ENCODE measurements at places on chromosomes 11 and 22.

- no peaks in the 10 kb centered on the region for H3K4me1 ChIP-seq
- H3K27me3 ChIP-seq = no peaks in the 10 kb centered on the region
- no peak for DNase-seq
- no peak overlapping the region for H3K4me3 ChIP-seq
- H3K27ac ChIP-seq = no peak overlapping the region
- H3K36me3 ChIP-seq = no peaks in the 10 kb centered on the region
Measured at GRCh38 chr11:114610984-114611944, 15.7 kb upstream of the NXPE4 start.

- no peaks in the 10 kb centered on the region for H3K4me1 ChIP-seq
- no peak for DNase-seq
- H3K27me3 ChIP-seq = no peaks in the 10 kb centered on the region
Measured at GRCh38 chr11:94553938-94554337, 10.2 kb downstream of the FUT4 start.

GRCh38 chr22:23846081-23846469 lies 7.3 kb upstream of the DERL3 start:
- DNase-seq = no peak
- peaks cover 3% of the 10 kb centered on the region for H3K4me1 ChIP-seq
- H3K36me3 ChIP-seq = no peaks in the 10 kb centered on the region
- no peak overlapping the region for H3K4me3 ChIP-seq

DNA sequence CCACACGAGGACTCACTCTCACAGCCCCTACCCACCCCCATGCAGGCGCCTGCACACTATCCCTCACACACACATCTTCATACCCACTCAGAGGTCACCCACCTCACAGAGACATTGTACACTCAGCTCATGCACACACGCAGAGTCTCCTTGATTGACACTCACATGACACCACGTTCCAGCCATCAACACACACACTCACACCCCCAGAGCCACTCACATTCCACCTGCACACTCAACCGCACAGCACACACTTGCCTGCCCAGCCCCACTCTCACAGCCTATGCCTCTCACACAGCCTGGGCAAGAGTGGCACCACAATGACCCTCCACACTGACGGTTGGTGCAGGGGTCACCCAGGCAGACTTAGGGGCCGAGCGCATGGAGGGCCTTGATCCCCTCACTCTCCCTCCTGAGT lies 2.2 kb downstream of the SPI1 start:
- DNase-seq = no peak
- no peaks in the 10 kb centered on the region for H3K27me3 ChIP-seq
- H3K36me3 ChIP-seq = no peaks in the 10 kb centered on the region
- no peak overlapping the region for H3K4me3 ChIP-seq

DNA sequence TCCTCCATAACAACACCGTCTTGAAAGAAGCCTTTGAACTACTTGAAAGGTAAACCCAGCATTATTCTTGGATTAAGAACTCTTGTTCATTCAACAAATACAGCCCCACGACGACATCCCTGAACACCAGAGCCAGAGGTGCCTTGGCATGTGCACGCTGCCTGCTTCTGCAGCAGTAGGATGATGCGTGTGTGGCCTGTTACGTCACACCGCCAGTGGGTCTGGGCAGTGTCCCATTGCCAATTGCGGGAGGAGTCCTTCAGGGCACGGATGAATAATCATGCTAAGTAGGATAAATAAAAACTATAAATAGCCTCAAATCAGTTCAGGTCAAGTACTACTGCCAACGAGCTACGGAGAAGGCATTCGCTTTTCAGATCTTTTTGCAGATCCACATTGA lies 380.5 kb downstream of the SHANK2 start:
- no peaks in the 10 kb centered on the region for H3K4me1 ChIP-seq
- H3K4me3 ChIP-seq = no peak overlapping the region
- H3K36me3 ChIP-seq = no peaks in the 10 kb centered on the region
- H3K27me3 ChIP-seq = no peaks in the 10 kb centered on the region

DNA sequence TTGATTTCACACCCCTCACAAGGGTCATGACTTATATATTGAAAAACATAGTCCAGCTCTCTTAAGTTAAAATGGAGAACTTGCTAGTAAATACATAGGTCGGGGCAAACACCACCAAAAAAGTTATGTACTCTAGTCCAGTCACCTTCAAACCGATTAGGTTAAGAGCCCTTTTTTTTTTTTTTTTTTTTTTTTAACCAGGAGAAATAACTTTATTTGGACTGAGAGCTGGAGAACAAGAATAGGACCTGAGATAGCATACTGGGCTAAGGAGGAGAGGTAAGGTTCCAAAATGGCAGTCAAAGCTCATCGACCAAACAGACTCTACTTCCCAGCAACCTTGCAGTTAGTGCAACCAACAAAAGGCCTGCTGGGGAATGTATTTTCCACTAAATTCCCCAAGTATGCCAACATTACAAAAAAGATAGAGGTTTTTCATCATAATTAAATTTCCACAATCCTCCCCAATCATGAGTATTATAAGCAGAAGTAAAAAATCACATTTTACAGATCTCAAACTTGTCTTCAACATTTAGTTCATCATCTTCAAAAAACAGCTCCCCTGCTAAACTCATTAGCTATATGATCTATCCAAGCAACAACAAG lies 3.8 kb downstream of the TMEM41B start:
- no peak for DNase-seq
- H3K27ac ChIP-seq = no peak overlapping the region
- H3K4me3 ChIP-seq = no peak overlapping the region

DNA sequence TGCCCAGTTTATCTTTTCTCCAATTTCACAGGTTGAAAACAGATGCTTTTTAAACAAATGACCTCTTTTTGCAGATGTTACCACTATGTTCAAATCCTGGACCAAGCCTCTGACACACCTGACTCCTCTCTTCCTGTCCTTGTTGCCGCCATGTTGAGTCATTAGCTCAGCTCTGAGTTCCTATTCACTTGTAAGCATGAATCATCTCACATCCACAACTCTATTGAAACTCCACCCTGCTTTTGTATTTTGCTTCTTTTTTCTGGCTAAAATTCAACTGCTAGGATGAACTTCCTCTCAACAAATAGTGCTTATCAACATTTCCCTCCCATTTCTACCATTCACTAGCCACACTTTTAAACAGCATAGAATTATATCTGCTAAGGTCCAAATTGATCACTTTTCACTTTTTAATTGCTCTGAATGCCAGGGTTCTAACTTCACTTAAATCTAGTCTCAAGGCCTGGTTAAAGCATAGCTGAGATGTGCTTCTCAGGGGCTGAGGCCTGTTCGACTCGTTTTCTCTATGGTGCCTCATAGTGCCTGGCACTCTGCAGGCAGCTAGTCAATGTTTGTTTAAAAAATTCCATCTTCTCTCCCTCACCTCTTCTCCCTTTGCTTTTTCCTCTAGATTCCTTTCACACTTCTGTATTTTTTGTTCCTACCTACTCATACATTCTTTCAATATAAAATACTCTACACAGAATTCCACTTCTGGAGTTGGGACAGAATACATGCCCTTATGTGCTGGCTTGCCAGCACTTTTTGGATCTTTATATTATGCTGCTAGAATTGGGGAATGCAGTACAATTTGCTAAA lies 3.9 kb downstream of the JOSD1 start:
- no peak overlapping the region for H3K4me3 ChIP-seq
- H3K27ac ChIP-seq = peak overlapping the region; percentile 30
- peaks cover 36% of the 10 kb centered on the region for H3K4me1 ChIP-seq

- no peak overlapping the region for H3K4me3 ChIP-seq
- no peaks in the 10 kb centered on the region for H3K27me3 ChIP-seq
- no peak for DNase-seq
- peaks cover 13% of the 10 kb centered on the region for H3K4me1 ChIP-seq
- H3K36me3 ChIP-seq = no peaks in the 10 kb centered on the region
Measured at GRCh38 chr22:37213941-37214730, 1.9 kb upstream of the SSTR3 start.
